Kidney (tissue), 22 donors: ENCODE measurements at places on chromosomes 7 and 10. TPM values are rescaled to one million over a fixed set of nuclear protein-coding genes. Genes with fewer than 3 reads are reported as not detected.

DNA sequence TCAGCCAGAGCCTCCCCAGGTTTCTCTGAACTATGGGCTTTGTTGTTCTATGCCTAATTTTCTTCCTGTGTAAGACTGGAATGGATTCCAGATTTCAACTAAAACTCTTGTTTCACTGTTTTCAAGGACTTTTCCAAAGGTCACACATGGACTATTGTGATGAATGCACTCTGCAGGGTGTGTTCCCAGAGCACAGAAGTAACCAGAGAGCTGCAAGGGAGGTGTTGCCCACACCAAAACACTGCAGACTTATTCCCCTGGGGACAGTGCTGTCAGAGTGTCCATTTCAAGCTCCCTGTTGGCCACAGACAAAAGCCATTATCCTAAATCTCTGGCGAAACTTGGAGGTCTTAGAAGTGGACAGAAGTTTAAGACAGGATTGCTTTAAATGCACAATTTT lies 231.6 kb downstream of the TRIL start:
- no peak for DNase-seq

DNA sequence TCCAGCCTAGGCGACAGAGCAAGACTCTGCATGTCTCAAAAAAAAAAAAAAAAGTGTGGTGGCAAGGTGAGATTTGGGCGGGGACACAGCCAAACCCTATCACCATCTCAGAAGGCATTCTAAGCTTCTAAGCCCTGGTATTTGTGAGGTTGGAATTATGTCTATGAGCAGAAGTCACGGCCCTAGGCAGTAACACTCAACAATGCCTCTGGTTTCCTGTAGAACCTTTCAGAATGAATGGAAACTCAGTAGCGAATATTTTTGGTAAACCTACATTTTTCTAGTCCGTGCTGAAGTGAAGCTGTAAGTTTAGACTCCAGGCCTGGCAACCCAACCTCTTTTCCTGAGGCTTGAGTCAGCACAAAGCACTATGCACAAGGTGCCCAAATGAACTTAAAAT lies 88.3 kb downstream of the FAM107B start:
- DNase-seq: no peak

DNA sequence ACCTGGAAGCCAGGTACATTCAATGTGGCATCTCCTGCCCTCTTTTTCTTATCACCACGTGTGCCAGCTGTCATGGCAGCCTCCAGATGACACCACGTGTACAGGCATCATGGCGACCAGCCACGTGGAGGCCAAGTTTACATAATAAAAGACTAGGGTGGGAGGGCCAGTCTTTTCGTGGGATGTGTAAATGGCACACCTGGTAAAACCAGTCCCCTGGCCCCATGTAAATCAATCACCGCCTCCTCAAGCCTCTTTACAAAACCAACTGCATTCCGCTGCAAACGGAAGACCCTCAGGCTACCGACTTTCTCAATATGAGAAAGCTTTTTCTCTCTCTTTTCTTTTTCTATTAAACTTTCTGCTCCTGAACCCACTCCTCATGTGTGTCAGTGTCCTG lies 65.1 kb upstream of the PHF14 start:
- no peak for DNase-seq

DNA sequence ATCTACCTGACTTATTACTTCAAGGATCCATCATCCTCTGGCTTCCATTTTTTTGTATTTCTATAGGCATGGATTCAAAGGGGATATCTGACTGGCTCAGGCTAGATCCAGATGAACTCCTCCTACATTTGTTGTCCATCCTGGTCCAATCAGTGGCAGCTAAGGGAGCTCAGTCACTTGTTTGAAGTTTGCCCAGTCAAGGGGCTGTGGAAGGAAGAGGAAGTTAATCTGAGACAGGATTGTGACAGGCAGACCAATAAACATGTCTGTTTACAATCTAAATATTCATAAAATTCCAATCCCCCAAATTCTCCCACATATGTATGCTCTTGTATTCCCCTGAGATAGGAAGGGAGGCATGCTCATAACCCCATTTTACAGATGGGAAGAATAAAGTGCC lies 48.7 kb downstream of the CAV1 start:
- DNase-seq: no peak

DNA sequence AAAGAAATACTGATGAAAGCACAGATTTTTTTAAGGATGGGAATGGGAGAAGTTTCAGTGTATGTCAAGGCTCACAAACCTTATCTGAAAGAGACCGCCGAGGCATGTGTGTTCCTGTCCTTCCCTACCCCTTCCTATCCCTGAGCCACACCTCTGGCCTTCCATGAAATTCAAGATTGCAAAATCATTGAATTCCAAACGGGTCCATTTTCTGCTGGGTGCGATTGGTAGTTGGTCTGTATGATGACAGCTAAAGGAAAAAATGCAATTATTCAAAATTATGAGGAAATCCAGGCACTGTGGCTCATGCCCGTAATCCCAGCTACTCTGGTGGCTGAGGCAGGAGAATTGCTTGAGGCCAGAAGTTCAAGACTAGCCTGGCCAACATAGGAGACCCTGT lies 170.1 kb downstream of the ARHGAP12 start:
- no peak for DNase-seq

The AHR gene
- 101 TPM for total RNA-seq

- peak; percentile 88 for DNase-seq
These were observed at the start of gene DNA2 for GRCh38 chr10:68471586-68472408. Gene DNA2, minus strand, starts transcription at chr10:68471973. Its CDS starts 109 bp downstream, at chr10:68471864.

The TCF7L2 gene
- total RNA-seq: 32.4 TPM

GRCh38 chr10:72379776-72380175 lies 25.1 kb upstream of the DNAJB12 start:
- DNase-seq: no peak

- no peak for DNase-seq
These were observed 30.1 kb upstream of the TM9SF3 start for GRCh38 chr10:96616961-96617360.

GRCh38 chr10:106537866-106538265 lies 626.6 kb downstream of the SORCS1 start:
- DNase-seq: no peak

- DNase-seq: no peak
These were observed 921.4 kb upstream of the CELF2 start for GRCh38 chr10:10096296-10096695.

- DNase-seq: no peak
These were observed 271.9 kb upstream of the DGKB start for GRCh38 chr7:15174485-15174884.

DNA sequence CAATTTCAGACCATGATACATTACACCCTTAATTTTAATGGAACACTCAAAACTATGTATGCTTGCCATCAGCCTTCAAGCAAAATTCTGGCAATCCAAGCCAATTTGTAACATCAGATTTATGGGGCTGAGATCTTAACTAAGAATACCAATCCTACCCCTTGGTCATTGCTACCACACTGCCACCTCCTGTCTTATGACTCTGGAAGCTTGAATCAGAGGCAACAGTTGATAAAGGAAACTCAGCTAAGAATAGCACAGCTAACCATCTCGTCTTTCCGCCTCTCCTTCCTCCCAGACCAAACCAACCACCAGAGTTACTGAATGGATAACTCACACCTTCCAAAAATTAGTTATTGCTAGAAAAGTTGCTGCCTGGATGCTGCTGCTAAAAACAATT lies 7.4 kb downstream of the IGF2BP3 start:
- DNase-seq: no peak

DNA sequence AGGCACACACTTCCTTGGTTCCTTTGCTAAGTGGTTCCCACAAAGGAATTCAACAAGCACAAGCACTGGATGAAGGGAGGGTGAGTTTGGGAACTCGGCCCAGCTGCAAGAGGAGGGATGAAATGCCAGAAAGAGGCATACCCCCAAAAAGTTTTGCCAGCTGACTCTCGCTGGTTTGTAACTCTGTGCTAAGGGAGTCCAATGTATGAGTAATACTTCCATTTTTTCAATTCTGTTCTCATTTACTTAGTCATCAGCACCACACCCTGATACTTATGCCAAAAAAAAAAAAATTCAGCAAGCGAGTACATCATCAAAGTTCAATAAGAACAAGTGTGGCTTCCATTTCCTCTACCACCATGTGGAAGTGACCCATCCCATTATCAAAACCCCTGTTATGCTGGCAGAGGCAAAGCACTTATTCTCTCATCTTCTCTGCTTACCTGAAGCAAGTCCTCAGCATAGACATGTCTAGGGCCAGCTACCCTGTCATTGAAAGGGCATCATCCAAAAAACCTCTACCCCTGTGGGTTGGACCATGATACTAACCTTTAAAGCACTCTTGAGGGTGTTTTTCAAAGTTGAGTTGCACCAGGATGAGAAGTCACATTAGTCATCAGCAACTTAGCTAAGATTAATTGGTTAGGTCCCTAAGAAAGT lies 6.9 kb upstream of the HYCC1 start:
- DNase-seq: no peak

- DNase-seq: peak; percentile 26
These were observed 936 bp downstream of the IGF2BP3 start for GRCh38 chr7:23469150-23469960.

GRCh38 chr10:121590772-121591171 lies 7.5 kb downstream of the FGFR2 start:
- no peak for DNase-seq

DNA sequence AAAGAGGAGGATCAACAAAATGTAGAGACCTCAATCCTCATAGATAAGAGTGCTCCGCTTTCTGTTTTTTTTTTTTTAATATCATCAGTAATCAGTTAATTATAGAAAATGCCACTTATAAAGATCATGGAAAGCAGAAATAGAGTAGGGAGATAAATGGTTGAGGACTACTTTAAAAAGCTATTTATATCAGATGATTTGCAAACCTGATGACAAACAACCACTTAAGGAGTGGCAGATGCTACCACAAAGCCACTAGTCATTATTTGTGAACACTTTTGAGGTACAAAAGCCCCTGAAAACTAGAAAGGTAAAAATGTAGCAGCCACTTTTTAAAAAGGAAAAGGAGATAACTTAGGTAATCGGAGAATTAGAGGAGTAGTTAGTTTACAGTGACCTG lies 99.0 kb upstream of the CYP26C1 start:
- DNase-seq: no peak

The GNB2 gene
- 265 TPM for total RNA-seq

GRCh38 chr10:118961436-118961835 lies 68.1 kb upstream of the NANOS1 start:
- no peak for DNase-seq

The LAMB1 gene
- 312 TPM for total RNA-seq

DNA sequence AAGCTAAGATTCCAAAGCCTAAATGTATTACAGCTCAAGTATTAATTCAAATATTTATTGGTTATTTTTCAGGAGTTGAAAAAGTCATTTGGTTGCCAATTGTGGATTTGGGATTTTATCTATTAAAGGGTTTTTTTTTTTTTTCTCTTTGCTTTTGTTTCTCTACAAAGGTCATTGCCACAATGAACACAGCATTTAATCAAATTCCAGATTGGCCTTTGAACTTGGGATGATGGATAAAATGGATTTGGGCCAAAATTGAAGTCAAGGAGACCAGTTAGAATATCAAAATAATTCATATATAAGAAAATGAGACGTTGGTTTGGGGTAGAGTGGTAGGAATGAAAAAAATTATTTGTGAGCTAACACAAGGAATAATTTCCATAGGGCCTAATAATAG lies 9.6 kb downstream of the LIPN start:
- DNase-seq: no peak

DNA sequence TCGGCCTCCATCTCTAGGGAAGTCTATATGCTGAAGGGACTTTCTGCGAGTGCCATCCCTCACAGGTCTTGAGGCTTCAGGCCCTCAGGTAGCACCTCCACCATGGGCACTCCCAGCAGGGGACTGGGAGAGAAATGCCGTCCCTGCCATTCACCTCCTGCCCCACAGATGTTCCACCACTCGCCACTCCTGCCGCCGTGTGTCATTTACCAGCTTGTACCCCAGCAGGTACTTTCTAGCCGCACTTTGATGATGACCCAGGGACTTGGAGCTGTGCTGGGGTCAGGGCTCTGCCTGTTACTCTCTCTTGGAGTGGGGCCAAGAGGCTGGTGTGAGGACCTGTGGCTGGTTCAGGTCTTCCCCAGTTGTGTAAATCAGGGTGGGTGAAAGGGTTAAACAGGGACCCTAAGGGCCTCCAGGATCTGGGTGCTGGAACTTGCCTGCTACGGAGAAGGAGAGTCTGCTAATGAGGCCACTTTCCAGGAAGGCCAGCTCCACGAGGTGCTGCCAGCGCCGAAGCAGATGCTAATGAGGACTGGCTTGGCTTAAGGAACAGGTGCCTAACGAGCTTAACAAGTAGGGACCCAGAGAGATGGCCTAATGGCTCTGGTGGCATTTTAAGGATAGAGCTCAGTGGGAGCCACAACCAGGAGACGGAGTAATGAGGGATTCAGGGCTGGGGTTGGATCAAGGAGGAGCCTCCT lies 32.4 kb downstream of the CRHR2 start:
- DNase-seq: no peak

DNA sequence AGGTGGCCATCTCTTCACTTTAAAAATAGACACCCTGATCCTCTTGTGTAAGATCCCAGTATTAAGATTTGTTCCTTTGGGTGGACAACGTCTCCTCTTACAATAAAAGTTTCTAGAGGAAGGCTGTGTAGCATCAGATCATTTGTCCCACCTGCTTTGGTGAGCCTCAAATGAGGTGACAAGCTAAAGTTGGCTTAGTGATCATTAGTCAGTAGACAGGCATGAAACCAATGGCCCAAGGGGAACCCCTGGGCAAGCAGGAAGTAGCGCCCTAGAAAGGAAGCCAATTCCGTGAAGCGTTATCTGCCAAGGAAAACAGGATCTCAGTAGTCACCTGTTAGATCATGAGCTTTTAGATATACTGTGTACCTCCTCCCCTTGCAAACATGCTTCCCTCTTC lies 66.8 kb downstream of the PCGF5 start:
- DNase-seq: no peak

DNA sequence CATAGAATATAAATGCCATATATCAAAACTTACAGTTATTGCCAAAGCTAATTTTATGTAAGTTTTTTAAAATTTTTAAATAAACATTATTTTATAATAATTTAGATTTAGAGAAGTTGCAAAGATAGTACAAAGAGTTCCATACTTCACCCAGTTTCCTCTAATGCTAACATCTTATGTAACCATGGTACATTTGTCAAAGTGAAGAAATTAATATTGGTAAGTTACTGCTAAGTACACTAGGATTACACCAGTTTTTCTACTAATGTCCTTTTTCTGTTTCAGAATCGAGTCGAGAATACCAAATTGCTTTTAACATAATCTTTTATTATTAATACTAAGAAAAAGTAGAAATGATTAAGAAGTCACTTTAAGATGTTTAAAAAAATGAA lies 29.2 kb downstream of the CSGALNACT2 start:
- DNase-seq: no peak

- DNase-seq: no peak
These were observed 227.8 kb downstream of the CELF2 start for GRCh38 chr10:11245510-11245909.

DNA sequence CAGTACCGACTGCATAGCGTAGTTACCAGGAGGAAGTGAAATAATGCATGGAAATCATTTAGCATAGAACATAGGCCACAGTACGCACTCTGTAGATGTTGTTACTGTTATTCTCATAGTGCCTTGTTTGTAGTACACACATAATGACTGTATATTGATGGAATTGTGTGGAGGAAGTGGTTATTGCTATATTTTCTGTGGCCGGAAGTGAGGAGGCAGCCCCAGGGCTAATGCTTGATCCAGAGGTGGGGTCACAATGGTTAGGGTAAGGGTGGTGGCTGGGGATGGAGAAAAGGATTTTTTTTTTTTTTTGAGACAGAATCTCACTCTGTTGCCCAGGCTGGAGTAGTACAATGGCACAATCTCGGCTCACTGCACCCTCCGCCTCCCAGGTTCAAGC lies 4.5 kb upstream of the MGAM start:
- DNase-seq: no peak

The CNPY4 gene
- total RNA-seq: 11.6 TPM
